ENCODE measurements at places on chromosomes 5 and 9.

- DNase-seq: no peak
Measured at GRCh38 chr9:18997151-18997550, 35.9 kb downstream of the SAXO1 start.

GRCh38 chr5:26563979-26564378, 474.4 kb downstream of the CDH9 start:
- DNase-seq: no peak

DNA sequence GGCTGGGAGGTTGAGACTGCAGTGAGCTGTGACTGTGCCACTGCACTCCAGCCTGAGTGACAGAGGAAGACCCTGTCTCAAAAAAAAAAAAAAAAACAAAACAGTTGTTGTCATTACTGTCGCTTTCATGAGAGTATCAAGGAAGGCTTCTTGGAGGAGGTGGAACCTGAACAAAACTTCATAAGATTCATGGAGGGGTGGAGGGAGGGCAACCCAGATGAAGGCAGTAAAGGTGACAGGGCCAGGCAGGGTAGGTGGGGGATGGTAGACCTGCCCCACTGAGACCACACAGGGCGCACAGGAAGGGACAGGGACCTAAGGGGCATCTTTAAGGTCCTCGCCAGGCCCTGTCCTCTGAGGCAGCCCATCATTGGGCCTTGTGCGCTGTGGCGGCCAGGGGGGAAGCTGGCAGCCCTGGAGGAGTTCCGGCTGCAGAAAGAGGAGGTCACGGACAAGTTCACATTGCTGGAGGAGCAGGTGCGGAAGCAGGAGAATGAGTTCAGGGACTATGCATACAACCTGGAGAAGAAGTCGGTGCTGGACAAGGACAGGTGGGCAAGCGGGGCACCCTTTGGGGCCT, 3.5 kb downstream of the CFAP157 start:
- DNase-seq: no peak

DNA sequence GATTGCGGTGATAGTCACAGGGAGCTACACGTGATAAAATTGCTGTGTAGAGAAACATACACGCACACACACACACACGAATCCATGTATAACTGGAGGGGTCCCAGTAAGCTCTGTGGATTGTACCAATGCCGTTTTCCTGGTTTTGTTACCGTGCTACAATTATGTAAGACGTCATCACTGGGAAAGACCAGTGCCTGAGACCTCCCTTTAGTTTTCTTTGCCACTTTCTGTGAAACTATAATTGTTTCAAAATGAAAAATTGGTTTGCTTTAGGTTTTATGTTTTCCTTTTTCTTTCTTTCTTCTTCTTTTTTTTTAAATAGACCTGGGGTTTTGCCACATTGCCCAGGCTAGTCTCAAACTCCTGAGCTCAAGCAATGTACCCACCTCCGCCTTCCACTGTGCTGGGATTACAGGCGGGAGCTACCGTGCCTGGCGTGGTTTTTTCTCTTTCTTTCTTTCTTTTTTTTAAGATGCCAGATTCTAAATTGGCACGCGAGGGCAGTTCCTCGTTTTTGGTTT, 21.3 kb downstream of the OR2V2 start:
- DNase-seq: no peak

DNA sequence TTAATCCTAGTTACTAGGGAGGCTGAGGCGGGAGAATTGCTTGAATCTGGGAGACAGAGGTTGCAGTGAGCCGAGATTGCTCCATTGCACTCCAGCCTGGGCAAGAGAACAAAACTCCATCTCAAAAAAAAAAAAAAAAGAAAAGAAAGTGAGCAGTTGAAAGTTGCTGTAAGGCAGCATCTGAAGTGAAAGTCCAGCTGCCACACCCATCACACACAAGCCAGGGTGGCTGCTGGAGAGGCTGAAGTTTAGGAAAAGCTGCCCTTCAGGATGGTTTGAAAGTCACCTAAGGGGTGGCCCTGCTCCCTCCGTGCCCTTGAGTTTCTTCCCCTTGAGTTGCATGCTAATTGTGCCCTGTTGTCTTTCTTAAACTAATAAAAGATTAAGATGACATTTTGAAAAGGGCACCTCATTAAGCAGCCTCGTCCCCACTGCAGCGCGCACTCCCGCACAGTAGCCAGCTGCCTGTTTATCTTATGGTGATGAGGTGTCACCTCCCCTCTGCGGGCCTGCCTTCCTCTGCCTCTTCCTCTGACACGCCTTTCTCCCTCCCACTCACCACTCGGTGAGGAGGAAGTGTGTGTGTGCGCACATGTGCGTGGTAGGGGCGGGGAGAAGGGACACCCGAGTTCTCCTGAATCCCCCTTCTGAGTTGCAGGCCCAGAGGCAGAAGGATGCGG, 104.2 kb upstream of the PANK3 start:
- DNase-seq: no peak

- DNase-seq: no peak
Measured at GRCh38 chr5:35087991-35088390, 40.2 kb upstream of the AGXT2 start.

DNA sequence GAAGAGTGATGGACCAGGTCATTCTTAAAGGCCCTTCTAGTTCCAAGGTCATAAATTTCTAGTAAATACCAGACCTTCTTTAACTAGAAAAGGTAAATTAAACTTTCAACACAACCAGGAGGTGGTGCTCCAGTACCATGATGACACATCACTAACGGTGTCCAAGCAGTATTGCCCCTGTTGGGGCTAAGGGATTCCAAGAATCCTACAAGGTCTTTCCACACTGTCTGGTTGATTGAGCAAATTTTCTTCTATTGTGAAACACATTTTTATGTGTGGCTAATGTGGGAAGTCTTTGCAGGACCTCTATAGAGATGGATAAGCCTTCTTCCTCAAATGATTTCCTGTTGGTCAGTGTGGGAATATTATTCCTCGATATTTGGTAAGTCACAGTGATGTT, 459.6 kb upstream of the PAPPA start:
- DNase-seq: no peak

DNA sequence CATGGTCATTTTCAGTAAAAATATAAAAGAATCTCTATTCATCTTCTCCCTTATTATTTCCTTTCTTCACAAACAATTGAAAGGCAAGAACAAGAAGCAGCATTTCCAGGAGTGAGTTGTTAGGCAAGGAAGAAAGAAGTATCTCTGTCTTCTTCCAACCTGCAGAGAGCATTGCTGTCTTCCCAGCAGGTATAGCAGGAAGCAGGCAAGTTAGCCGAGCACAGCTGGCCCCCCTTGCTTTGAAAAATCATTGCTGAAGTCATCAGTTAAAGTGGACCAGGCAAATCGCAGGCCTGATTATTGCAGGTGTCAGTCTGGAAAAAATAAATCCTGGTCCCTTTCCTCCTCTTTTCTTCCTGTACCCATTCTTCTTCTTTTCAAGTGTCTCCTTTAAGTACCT, 353.1 kb upstream of the BRINP1 start:
- no peak for DNase-seq

- DNase-seq: no peak
Measured at GRCh38 chr9:34985311-34985899, 4.1 kb upstream of the DNAJB5 start.

DNA sequence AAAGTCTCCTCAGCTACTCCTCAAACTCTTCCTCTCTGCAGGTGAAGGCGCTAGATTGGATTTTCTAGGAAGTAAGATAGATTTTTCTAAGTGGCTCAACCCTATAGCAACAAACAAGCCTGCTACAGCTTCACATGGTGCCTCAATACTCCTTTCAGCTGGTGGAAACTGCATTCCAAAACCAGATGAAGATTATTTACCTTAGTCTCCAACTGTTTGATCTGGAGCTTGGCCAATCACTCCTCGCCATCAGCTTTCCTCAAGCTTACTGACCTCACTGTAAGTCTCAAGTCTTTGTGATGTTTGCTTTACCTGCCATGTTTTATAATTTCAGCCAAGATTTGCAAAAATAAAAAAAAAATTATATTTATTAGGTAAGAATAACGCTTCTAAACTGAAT, 622.4 kb downstream of the CHSY3 start:
- no peak for DNase-seq

DNA sequence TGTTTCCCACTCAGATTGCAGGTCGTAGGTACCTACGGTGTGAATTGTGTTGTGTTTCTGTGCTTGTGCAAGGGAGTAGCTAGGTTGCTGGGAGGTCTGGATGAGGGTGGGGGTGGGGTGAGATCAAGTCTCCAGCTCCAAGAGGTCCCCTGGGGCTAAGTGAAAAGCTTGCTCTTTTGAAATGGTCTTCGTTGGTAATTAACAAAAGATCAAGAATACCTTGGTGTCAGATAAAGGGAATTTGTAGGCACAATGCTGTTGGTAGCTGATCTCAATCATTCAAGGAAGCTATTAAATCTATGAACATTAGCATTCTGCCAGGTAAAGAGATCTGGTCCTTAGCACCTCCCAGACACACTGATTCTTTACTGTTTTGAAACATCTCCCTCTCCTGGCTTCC, 928 bp upstream of the PCDHGC4 start:
- no peak for DNase-seq

DNA sequence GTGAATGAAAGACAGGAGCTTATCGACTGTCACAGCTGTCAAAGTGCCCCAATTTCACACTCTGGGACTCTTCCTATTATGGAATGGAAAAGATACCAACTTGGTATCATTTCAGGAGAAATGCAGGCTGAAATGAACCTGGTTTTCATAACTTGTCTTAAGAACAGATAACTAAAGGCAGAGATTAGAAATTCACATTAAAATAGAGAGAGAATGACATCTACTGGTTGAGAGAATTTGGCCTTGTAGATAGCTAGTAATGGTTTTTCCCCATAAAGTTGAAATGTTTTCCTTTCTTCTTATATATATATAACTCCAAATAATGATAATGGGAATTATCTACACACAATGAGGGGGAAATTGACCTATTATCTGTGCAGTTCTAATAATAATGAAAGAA, 600.2 kb upstream of the CCNG1 start:
- no peak for DNase-seq

GRCh38 chr5:14737291-14737690, 72.8 kb downstream of the OTULIN start:
- DNase-seq: no peak

DNA sequence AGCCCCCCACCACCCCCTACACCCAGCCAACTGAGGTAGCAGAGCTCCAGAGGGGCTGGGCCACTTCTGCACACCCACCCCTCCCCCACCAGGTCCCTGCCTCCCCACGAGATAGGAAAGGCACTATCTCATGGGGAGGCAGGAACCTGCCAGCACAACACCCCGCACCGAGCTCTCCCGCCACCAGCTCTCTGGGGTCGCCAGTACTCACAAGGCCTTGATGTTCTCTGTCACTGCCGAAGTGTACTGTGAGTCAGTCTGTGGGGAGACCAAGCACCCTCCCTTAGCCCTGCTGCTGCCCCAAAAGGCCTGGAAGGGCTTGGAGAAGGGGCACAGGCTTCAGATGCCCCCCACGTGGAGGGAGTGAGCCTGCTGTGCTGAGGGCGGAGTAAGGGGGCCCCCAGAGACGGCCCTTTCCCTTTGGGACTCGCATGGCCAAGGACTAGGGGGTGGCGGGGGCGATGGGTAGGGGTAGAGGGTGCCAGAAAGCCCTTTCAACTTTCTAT, 5.9 kb downstream of the MGAT4B start:
- no peak for DNase-seq

GRCh38 chr5:42494414-42494813, 71.2 kb downstream of the GHR start:
- no peak for DNase-seq

- no peak for DNase-seq
Measured at GRCh38 chr9:5971740-5972139, 43.7 kb downstream of the RANBP6 start.

- no peak for DNase-seq
Measured at GRCh38 chr5:106292654-106293053, 1378.1 kb downstream of the EFNA5 start.

DNA sequence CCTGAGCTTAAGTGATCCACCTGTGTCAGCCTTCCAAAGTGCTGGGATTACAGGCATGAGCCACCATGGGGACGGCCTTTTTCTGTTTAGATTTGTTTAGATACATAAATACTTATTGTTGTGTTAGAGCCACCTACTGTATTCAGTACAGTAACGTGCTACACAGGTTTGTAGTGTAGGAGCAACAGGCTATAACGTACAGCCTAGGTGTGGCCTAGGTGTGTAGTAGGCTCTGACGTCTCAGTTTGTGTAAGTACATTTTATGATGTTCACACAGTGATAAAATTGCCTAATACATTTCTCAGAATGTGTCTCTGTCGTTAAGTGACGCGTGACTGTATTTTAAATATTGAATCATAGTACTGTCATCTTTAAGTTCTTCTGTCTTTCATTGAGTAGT, 84.1 kb downstream of the MELK start:
- DNase-seq: no peak

GRCh38 chr5:22431406-22431805, 421.7 kb downstream of the CDH12 start:
- no peak for DNase-seq

GRCh38 chr5:110686270-110686669, 40.2 kb downstream of the TMEM232 start:
- DNase-seq: no peak

DNA sequence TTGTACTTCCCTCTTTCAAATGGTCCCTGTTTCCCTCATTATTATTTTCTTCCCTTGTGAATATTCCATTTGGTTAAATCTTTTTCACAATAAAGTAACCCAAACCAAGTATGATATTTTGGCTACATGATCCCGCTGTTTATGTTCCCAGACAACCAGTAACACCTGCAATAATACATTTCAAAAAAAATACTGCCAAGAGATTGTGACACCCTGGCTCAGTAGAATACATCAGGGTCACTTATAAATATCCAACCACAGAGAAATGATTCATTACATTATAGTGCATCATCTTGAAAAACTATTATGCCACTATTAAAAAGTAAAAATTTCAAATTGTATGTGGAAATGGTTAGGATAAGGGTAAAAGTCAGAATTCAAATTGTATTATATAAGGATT, 7.2 kb upstream of the OXCT1 start:
- DNase-seq: no peak

DNA sequence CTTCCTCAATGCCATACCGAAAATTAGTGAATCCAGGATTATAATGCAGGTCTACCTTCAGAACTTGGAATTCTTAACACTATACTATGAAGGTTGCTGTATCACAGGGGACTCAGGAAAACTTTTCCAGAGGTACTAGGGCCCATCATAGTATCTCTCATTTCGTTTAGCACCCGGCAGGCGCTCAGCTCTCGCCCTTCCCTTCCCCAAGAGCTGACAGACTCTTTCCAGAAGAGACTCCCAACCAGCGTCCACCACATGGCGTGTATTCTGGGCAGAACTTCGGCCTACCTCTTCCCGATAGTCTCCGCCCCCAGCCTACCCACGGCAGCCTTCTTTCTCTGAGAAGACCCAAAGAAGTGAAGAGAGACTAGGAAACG, 271 bp downstream of the NOL8 start:
- no peak for DNase-seq

- no peak for DNase-seq
Measured at GRCh38 chr9:8880060-8880459, 1080.5 kb upstream of the DMAC1 start.

- DNase-seq: no peak
Measured at GRCh38 chr5:141135030-141135717, at the start of gene PCDHB5. PCDHB5 (plus strand) TSS chr5:141135206; CDS start chr5:141135435, 229 bp downstream.

- DNase-seq: no peak
Measured at GRCh38 chr5:14284392-14285148, 141.4 kb downstream of the TRIO start.

- no peak for DNase-seq
Measured at GRCh38 chr9:126240835-126241234, 85.8 kb upstream of the MVB12B start.

- DNase-seq: no peak
Measured at GRCh38 chr9:1528456-1528855, 478.3 kb downstream of the DMRT2 start.
